Retinal pigment epithelial cell (primary cell): ENCODE measurements at places on chromosomes 16 and 17.

DNA sequence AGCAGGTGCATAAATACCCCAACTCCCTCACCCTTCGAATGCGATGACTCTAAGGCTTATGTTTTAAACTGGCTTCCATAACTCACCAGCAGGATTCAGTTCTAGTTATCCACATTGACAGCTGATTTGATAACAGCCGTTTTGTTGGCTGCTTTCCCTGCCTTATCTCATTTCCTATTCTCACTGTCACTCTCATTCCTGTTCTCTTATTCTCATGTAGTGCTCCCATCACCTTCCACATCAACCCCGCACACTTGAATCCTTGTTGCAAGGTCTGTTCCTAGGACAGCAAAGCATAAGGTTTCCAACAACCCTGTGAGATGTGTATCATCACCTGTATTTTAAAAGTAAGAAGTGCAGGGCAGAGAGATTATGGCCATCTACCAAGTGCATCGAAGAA, 344.4 kb downstream of the CDH13 start:
- no peak for DNase-seq

DNA sequence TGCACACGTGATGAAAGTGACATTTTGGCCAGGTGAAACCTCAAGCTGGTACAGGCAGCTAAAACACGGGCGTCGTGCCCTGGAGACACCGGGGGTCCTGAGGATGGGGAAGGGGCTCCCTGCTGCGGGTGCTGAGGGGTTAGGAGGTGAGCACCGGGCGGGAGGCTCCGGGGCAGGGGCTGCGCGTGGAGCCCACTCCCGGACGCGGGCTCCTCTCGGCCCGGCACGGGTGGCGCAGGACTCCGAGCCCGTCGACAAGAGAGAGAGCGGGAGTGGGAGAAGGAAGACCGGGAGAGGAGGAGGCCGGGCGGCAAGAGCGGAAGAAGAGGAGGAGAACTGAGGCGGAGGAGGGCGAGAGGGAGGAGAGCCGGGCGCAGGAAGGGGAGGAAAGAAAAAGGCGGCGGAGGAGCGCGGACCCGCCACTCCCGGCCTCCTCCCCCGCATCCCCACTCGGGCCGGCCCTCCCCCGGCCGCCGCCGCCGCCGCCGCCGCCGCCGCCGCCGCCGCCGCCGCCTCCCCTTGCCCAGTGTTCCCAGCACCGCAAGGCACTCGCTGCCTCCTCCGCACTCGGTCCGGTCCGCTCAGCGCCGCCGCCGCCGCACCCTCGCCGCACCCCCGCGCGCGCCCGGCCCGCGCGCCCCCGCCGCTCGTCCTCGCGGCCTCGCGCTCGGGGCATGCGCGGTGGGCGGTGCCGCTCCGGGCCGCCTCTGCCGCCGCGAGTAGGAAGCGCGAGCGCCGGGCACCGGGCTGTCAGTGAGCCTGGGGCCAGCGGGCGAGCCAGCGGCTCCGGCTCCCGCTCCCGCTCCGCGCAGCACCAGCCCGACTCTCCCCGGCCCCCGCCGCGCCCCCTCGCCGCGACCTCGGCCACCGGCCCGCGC, at the start of gene PRKCA:
Gene PRKCA, plus strand, starts transcription at position 750 of the 878 bp plus-strand sequence.
- no peak for DNase-seq

- DNase-seq = no peak
Measured at GRCh38 chr16:61050547-61050946, 985.7 kb downstream of the CDH8 start.

DNA sequence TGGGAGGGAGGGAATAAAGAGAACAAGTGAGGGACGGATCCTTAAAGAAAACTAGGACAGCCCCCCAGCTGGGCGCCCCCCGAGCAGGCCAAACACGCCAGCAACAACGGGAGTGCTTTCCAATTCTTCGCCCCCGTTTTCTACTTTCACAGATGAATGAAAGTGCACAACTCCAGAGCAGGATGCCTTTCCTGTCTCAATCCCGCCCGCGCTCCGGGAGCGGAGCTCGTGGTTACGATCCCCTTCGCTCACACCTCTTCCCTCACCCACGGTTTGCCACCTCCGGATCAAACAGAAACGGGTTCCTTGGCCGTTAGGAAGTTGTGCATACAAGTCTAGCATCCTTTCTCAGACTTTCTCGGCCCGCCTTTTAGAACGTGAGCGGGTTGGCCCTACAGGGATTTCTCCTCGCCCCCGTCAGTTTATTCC, 680 bp downstream of the SKA2 start:
- no peak for DNase-seq

- DNase-seq = no peak
Measured at GRCh38 chr17:16888413-16889087, 83.4 kb downstream of the TNFRSF13B start.

DNA sequence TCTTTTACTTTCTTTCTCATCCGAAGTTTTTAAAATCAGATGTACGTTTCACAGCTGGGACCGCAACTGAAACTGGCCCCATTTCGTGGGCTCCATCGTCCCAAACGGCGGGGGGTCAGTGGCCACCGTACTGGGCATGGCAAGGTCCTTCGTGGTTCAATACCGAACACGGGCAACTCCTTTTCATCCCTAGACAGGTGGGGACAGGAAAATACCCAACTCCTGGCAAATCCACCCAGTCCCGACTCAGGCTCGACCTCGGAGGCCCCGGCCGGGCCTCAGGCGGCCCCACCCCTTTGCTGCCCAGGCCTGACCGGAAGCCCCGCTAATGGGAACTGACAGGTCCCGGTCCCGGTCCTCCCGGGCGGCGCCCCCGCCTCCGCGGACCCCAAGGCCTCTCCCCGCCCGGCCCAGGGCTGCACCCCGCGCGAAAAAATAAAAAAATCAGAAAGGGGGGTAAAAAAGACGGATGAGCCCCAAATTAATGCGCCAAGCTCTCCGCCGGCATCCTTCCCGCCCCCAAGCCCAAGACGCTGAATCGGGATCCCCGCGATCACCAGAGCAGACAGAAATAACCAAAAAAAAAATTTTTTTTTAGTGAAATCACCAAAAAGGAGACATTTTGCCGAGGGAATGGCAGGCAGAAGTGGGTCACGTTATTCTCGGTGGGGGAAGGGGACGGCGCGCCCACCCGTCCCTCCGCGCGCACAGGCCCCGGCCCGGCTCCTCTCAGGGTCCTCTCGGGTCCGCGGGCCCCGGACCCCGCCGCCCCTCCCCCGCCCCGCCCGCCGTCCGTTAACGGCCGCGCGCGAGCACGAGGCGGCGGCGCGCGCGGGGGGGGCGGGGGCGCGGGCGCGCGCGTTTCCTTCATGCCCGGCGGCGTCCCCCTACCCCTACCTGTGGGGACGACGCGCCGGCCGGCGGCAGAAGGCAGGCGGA, 562 bp downstream of the ZC3H7A start:
- no peak for DNase-seq

GRCh38 chr16:29983420-29984136, 9.9 kb downstream of the TAOK2 start:
- DNase-seq = no peak

- no peak for DNase-seq
Measured at GRCh38 chr16:70804734-70805169, 3.8 kb upstream of the VAC14 start.

DNA sequence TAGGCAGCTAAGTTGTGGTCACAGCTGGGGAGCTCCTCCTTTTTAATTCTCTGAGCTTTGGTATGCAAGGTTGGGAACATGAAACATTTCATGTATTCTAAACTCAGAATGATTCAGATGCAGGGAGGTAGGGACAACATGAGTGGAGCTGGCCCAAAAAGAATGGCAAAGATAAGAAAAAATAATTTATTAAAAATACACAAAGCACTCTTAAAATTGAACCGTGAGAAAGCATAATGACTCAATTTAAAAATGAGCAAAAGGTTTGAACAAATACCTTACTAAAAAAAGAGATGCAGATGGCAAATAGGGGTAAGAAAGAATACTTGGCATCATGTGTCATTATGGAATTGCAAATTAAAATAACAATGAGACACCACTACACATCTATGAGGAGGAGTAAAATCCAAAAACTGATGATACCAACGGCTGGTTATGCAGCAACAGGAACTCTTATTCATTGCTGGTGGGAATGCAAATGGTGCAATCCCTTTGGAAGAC, 175.6 kb upstream of the IRX3 start:
- no peak for DNase-seq

- DNase-seq = peak; percentile 69
Measured at GRCh38 chr17:19317359-19318095, 45.0 kb downstream of the B9D1 start.

- DNase-seq = no peak
Measured at GRCh38 chr16:67549936-67550335, 12.4 kb upstream of the CTCF start.

DNA sequence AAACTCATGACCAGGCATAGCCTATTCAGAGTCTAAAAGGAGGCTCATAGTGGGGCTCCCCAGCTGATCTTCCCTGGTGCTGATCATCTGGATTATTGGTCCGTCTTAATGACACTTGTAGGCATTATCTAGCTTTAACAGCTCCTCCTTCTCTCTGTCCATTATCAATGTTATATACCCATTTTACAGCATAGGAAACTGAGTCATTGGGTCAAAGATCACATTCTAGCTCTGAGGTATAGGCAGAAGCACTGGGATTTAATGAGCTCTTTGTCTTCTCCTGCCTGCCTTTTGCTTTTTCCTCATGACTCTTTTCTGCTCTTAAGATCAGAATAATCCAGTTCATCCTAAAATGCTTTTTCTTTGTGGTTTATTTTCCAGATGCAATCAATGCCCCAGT, 756 bp downstream of the CCL2 start:
- no peak for DNase-seq

DNA sequence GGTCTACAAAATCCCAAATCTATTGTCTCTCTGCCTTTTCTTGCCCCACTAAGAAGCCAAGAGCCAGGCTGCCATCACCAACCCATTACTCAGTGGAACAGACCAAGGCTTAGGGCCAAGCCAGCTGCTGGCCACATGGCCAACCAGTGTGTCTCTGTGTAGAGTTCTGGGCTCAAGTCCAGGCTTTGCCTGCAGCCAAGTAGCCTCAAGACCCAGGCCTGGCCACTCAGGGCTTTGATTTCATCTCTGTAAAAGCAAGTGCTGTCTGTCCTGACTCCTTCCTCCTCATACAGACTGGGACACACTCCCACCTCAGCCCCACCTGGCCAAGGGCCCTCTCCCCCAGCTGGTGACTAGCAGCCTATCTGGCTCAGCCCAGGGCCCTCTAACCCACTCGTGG, 14.6 kb downstream of the SREBF1 start:
- DNase-seq = no peak

DNA sequence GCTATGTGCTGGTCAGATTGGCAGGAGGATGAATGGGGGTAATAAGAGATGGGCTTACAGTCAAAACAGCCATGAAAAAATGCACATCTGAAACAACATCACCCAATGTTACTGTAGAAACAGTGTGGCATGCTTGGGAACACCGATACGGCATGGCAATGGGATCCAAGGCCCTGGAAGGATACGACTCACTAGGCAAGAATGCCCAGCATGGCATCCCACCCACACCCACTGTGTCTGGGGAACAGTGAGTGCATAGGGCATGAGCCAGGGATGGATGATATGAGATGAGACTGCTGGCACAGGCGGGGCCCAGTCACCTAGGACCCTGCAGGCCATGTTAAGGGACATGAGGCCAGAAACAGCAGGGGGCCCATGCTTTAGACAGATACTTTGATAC, 11.5 kb downstream of the TRIM25 start:
- peak; percentile 48 for DNase-seq

GRCh38 chr16:87877942-87878507, 8.7 kb upstream of the SLC7A5 start:
- no peak for DNase-seq

- no peak for DNase-seq
Measured at GRCh38 chr17:58231641-58232040, 6.7 kb upstream of the LPO start.

GRCh38 chr17:8862213-8863056, 5.0 kb downstream of the PIK3R6 start:
- no peak for DNase-seq

DNA sequence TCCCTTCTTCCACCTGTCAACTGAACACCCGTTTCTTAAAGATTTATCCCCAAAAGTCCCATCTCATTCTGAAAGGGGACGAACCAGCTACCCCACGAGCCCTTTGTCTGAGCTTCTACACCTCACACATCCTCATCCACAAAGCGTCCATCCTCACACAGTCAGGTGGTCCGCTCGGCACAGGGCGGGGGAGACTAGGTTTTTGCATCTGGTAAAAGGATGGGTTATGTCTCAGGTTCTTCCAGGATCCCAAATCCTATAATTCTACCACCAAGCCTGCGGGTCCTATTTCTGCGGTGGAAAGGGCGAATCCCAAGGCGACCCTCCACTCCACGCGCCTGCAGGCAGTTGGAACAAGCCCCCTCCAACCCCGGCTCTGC, 458 bp downstream of the GFOD2 start:
- no peak for DNase-seq

DNA sequence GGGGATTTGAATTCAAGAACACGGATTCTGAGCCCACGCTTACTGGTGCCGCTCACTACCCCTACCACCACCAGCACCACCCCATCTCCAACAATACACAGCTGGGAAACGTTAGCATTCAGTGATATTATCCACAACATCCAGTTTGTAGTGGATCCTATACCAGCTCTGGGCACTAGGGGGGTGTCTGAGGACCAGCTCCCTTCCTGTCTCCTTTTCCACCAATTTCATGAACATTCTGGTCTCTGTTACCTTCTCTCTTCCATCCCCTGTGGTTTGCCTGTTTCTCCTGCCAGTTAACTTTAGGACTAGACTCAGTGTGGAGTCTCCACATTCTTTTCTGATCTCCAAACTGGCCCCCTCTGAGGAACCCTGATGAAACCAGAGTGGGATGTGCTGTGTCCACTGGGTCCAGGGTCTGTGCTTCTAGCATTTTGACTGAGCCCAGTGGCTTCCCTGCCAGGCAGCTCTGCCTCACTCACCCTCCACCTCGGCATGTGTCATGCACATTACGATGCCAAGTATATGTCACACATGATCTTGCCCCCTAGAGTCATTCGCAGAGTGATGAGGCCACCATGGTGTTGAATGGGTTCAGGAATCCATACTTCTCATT, 187.0 kb upstream of the CDH13 start:
- no peak for DNase-seq

DNA sequence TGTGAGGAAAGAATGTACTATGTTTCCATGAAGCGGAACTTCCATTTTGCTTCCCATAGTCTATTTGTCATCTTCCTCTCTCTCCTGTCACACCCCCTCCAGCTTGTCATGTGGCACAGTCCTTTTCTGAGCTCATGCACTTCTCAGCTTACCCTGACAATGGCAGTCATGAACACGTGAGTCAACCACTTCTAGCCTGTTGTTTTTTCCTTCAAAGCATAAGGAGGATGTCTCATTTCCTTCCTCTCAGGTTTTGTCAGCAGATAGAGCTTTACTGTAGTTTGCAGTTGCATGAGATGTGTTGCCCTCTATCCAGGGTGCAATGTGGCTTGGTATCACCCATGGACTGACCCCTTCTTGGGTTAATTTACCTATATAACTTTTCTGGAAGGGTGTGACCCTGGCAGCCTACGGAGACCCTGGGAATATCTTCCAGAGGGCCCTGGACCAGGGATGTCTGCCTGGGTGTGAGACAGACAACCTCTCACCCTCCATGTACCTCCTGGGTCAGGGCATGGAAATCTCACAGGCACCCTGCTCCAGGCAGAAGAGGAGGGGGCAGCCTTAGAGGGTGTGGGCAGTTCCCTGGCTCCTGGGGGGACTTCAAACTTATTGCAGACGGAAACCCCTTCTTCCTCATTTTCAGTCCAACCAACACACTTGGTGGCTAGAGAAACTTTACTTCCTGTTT, 4.0 kb upstream of the ZNF267 start:
- no peak for DNase-seq
